Fibroblast of lung (primary cell): ENCODE measurements at places on chromosomes 5 and 9. TPM values are rescaled to one million over a fixed set of nuclear protein-coding genes. Genes with fewer than 3 reads are reported as not detected.

Gene C5orf58
- not detected in 2 replicates for polyA plus RNA-seq

Gene RAD17
- polyA plus RNA-seq: 14.9 and 16.3 TPM in 2 replicates

Gene SPATA9
- 0.75 and 1.7 TPM in 2 replicates for polyA plus RNA-seq

Gene LRRC70
- 0.17 and 0.34 TPM in 2 replicates for polyA plus RNA-seq

Gene MAMDC2
- 4.2 and 14.4 TPM in 2 replicates for polyA plus RNA-seq

Gene ADRA1B
- 0.73 and 1.7 TPM in 2 replicates for polyA plus RNA-seq

Gene ESM1
- 0.50 and 2.6 TPM in 2 replicates for polyA plus RNA-seq

Gene SAP30L
- polyA plus RNA-seq: 25.1 and 31.5 TPM in 2 replicates

Gene ABCA2
- polyA plus RNA-seq: 8.5 and 13.4 TPM in 2 replicates

Gene SETX
- polyA plus RNA-seq: 27.3 and 31.5 TPM in 2 replicates

Gene C6
- polyA plus RNA-seq: 0.07 TPM in 1 of 2 replicates, not detected in the other

Gene PCDHAC1
- polyA plus RNA-seq: 0.01 and 0.14 TPM in 2 replicates

Gene TSTD2
- 12.2 and 15.9 TPM in 2 replicates for polyA plus RNA-seq

Gene ARID3C
- polyA plus RNA-seq: not detected in 2 replicates

Gene IL12B
- polyA plus RNA-seq: not detected in 2 replicates

Gene SLC31A2
- 15.7 and 17.8 TPM in 2 replicates for polyA plus RNA-seq

Gene SLC34A3
- polyA plus RNA-seq: not detected in 2 replicates

DNA sequence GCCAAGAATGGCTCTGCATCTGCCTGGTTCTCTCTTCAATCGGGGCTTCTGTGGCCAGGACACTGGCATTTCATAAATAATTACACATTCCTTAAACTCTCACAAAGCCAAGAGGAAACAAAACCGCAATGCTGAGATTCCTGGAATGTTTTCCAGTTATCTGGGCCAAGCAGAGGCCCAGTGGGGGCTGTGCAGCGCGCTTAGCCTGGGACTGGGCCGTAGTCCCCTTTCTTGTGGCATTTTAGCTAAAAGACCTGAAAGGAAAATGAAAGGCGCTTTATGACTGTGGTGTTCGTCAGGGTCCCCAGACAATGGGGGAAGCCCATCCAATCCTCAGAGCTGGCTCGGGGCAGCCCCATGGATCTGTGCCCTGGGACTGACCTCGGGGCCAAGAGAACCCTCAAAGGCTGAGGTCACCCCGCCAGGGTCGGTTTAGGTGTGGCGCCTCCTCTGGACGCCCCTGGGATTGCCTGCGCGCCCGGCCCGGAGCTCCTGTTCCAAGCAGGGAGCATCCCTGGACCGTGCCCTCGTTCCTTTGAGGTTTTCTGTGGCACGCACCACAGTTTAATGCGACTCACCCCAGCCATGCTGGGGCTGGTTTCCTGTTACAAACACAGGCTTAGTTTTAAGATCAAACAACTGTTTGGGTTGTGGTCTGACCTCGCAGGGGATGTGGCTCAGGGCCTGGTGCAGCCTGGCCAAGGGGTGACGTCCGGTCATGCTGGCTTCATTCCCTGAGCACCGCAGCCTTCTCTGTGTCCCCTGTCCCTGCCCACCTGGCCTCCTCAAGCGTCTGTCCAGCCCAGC is 51.5 kb upstream of the NKD2 start:
- no peak overlapping the region for H3K4me3 ChIP-seq
- H3K4me1 ChIP-seq: peaks cover 33% of the 10 kb centered on the region
- peak overlapping the region; percentile 67 for H3K27ac ChIP-seq
- no peaks in the 10 kb centered on the region for H3K36me3 ChIP-seq
- DNase-seq: peak; percentile 93
- peaks cover 20% of the 10 kb centered on the region for H3K27me3 ChIP-seq

- H3K27ac ChIP-seq: no peak overlapping the region
- no peaks in the 10 kb centered on the region for H3K36me3 ChIP-seq
- no peaks in the 10 kb centered on the region for H3K4me1 ChIP-seq
- no peaks in the 10 kb centered on the region for H3K27me3 ChIP-seq
- no peak for DNase-seq
Observed at GRCh38 chr5:179919487-179920060, 11.9 kb upstream of the TBC1D9B start.

- no peak for DNase-seq
- no peak overlapping the region for H3K27ac ChIP-seq
- no peaks in the 10 kb centered on the region for H3K27me3 ChIP-seq
- H3K4me3 ChIP-seq: no peak overlapping the region
- no peaks in the 10 kb centered on the region for H3K4me1 ChIP-seq
Observed at GRCh38 chr5:159628703-159629102, 287.6 kb upstream of the ADRA1B start.

- H3K36me3 ChIP-seq: no peaks in the 10 kb centered on the region
- peak; percentile 44 for DNase-seq
- peaks cover 2% of the 10 kb centered on the region for H3K4me1 ChIP-seq
- H3K4me3 ChIP-seq: no peak overlapping the region
- H3K27ac ChIP-seq: no peak overlapping the region
- H3K27me3 ChIP-seq: peaks cover 4% of the 10 kb centered on the region
Observed at GRCh38 chr9:34985311-34985899, 4.1 kb upstream of the DNAJB5 start.

DNA sequence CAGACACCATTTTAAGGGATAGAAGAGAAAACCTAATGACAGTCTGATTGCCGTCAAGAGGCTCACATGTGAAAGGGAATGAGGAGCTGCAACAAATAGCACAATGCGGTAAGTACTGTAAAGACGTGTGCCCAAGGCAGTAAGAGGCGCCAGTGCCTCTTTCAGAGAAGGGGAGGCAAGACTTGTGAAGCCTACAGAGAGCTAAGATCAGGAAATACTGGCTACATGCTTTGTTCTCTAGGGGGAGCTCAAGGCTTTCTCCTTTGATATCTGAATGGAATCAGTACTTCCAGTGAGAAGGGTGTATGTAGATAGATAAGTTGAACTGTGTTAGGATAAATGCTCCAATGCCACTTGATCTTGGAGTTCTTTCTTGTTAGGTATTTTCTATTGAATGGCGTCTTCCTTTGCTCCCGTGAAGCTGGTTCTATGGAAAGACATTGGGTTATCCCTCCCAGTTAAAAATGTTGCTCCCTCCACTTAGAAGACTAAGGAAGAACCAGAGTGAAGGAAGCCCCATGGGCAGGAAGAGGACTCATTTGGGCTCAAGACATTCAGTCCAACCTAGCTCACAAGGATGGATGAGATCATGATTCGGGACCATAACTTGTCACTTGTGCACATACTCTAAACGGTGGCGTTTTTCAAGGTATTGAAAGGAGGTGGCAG is 23.5 kb upstream of the ALDOB start:
- no peaks in the 10 kb centered on the region for H3K36me3 ChIP-seq
- H3K27ac ChIP-seq: no peak overlapping the region
- no peaks in the 10 kb centered on the region for H3K27me3 ChIP-seq

DNA sequence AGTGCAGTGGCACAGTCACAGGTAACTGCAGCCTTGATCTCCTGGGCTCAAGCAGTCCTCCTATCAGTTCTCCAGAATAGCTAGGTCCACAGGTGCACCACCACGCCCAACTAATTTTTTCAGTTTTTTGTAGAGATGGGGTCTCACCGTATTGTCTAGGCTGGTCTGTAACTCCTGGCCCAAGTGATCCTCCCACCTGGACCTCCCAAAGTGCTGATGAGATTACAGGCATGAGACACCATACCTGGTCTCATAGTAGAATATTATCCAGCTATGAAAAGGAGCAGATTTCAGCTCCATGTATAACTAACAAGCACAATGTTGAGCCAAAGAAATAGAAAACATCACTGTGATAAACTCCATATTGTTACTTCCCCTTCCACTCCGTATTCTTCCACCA is 69.8 kb downstream of the FAM78A start:
- DNase-seq: no peak
- H3K27ac ChIP-seq: no peak overlapping the region
- H3K4me3 ChIP-seq: no peak overlapping the region
- H3K4me1 ChIP-seq: no peaks in the 10 kb centered on the region

GRCh38 chr9:137433916-137434431 is 7.2 kb downstream of the ENTPD8 start:
- no peaks in the 10 kb centered on the region for H3K4me1 ChIP-seq
- no peak for DNase-seq
- no peaks in the 10 kb centered on the region for H3K36me3 ChIP-seq
- no peaks in the 10 kb centered on the region for H3K27me3 ChIP-seq

DNA sequence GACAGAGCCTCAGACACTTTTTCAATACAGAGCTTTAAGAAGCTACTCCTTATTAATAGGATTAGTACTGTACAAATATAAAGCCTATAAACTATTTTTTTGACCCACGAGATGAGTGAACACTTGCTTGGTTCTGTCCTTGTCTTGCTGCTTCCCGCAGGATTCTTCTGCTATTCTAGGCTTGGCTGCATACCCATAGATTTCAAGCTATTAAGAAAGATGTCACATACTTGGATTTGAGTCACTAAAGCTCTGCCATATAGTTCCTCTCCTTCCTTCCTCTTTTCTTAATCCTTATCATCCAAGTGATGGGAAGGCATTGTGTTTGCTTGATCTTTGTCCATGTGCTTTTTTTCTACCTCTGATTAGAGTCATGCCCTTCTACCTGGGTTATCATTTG is 361.2 kb upstream of the TRPC7 start:
- H3K4me1 ChIP-seq: no peaks in the 10 kb centered on the region
- no peaks in the 10 kb centered on the region for H3K36me3 ChIP-seq
- H3K27me3 ChIP-seq: no peaks in the 10 kb centered on the region
- H3K27ac ChIP-seq: no peak overlapping the region

- no peaks in the 10 kb centered on the region for H3K4me1 ChIP-seq
- no peaks in the 10 kb centered on the region for H3K27me3 ChIP-seq
- H3K36me3 ChIP-seq: no peaks in the 10 kb centered on the region
- no peak overlapping the region for H3K4me3 ChIP-seq
- H3K27ac ChIP-seq: no peak overlapping the region
Observed at GRCh38 chr5:6188344-6188743, 190.0 kb downstream of the MED10 start.

DNA sequence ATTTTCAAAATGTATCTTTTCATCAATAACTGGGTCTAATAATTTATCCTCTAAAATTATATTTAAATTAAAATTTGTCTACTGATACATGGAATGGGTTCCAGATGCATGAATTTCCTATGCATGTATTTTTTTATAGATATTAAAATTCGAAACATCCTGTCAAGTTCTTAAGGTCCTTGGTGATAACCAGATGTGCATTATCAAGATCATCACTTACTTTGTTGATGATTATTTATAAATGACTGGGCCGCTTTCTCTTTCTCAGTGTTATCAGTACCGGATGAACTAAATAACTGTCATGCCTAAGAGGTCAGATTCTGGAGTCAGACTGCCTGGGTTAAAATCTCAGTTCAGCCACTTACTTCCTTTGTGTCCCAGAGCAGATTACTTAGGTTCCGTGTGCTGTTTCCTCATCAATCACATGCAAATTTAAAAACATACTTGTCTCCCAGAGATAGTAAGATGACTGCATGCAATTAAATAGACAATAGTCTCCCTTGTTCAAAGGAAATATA is 124.3 kb downstream of the TEX10 start:
- no peaks in the 10 kb centered on the region for H3K27me3 ChIP-seq
- no peak overlapping the region for H3K27ac ChIP-seq
- no peaks in the 10 kb centered on the region for H3K4me1 ChIP-seq
- no peaks in the 10 kb centered on the region for H3K36me3 ChIP-seq
- DNase-seq: no peak
- H3K4me3 ChIP-seq: no peak overlapping the region

DNA sequence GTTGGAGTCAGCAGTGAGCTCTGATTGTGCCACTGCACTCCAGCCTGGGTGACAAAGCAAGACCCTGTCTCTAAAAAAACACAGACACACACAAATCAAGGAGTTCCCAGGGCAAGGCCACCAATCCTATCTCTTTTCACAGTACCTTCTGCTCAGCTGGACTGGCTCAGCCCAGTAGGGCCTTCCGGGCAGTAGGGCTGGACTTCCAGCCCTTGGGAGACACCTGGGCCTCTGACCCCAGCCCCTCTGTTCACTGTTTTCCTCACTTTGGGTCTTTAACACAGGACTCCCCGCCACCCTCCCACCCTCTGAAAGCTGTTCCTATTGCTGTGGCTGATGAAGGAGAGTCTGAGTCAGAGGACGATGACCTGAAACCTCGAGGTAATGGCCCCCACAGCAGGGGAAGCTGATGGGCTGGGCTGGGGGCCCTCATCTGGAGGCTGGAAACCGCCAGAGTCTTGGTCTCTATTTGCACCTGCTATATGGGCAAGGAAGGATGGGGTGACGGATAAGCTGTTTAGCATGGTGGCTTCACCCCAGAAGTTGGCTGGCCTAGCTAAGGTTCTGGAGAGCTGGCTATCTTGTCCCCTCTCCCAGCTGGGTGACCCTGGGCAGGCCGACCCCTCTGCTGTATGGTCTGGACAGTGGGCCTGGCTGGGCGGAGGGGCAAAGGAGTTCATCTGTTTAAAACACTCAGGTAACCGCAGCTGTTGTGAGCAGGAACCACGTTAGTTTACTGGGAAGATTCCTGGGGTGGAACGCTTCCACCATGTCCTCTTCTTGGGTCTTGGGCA is 25.6 kb downstream of the USP20 start:
- H3K4me1 ChIP-seq: no peaks in the 10 kb centered on the region
- H3K4me3 ChIP-seq: no peak overlapping the region
- no peak for DNase-seq

DNA sequence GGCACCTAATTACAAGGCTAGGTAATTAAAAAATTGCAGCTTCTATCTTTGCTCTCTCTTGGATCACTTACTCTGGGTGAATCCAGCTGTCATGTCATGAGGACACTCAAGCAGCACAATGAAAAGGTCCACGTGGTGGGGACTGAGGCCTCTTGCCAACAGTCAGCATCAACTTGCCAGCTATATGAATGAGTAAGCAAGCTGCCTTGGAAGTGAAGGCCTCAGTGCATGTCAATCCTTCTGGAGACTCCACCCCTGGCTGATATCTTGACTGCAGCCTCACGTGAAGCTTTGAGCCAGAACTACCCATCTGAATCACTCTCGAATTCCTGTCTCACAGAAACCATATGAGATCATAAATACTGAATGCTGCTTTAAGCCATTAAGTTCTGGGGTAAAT is 140.5 kb downstream of the SNX18 start:
- H3K27ac ChIP-seq: no peak overlapping the region
- peak; percentile 51 for DNase-seq
- no peaks in the 10 kb centered on the region for H3K27me3 ChIP-seq
- H3K36me3 ChIP-seq: no peaks in the 10 kb centered on the region

- H3K27ac ChIP-seq: peak overlapping the region; percentile 63
- H3K27me3 ChIP-seq: no peaks in the 10 kb centered on the region
- peaks cover 2% of the 10 kb centered on the region for H3K4me1 ChIP-seq
Observed at GRCh38 chr5:157100140-157100679, 8.6 kb downstream of the HAVCR2 start.

DNA sequence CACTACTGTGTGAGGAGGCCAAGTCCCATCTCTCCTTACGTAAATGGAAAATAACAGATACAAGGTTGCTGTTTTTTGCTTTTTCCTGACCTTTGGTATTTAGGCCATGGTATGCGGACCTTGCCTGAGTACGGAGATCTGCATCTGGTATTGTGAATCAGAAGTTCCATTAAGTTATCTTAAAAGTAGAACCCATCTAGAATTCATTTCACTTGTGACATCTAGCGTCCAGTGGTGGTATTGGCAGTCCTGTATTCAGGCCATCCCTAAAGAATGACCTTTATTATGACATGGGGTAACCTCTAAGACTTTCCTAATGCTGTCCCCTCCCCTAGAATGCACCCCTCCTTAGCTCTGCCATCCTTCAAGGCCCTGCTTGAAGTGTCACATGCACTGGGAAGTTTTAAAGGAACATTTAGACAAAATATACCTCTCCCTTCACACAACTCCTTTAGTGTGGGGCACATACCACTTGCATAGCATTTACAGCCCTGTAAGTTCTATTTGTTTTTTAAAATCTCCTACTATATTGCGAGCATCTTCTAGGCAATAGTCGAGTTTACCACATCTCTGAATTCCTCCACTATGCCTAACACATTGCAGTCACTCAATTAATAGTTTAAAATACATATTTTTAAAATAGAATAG is 1.9 kb upstream of the SPDL1 start:
- peak; percentile 63 for DNase-seq
- H3K4me3 ChIP-seq: no peak overlapping the region
- no peak overlapping the region for H3K27ac ChIP-seq
- no peaks in the 10 kb centered on the region for H3K27me3 ChIP-seq
